Muscle of leg (tissue), 16 donors: ENCODE measurements at places on chromosomes 5 and 9. TPM values are rescaled to one million over a fixed set of nuclear protein-coding genes. Genes with fewer than 3 reads are reported as not detected.
A peak's percentile ranks its signal among the peaks of the same experiment; 100 is the strongest.

GRCh38 chr5:173547579-173547978 lies 68.9 kb downstream of the BOD1 start:
- no peak for DNase-seq

DNA sequence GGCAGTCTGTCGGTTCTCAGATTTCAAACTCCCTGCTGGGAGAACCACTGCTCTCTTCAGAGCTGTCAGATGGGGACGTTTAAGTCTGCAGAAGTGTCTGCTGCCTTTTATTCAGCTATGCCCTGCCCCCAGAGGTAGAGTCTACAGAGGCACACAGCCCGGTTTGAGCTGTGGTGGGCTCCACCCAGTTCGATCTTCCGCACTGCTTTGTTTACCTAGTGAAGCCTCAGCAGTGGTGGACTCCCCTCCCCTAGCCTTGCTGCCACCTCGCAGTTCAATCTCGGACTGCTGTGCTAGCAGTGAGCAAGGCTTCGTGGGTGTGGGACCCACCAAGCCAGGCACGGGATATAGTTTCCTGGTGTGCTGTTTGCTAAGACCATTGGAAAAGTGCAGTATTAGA lies 8.0 kb downstream of the SLC27A6 start:
- no peak for DNase-seq

The FAM151B gene
- 3.8 TPM for polyA plus RNA-seq

GRCh38 chr5:56608217-56608925 lies 207.0 kb upstream of the MAP3K1 start:
- peak; percentile 48 for DNase-seq

- DNase-seq, result peak; percentile 64
Measured at GRCh38 chr5:91052977-91053740, 330.0 kb downstream of the ARRDC3 start.

The CD72 gene
- polyA plus RNA-seq, result 1.2 TPM

DNA sequence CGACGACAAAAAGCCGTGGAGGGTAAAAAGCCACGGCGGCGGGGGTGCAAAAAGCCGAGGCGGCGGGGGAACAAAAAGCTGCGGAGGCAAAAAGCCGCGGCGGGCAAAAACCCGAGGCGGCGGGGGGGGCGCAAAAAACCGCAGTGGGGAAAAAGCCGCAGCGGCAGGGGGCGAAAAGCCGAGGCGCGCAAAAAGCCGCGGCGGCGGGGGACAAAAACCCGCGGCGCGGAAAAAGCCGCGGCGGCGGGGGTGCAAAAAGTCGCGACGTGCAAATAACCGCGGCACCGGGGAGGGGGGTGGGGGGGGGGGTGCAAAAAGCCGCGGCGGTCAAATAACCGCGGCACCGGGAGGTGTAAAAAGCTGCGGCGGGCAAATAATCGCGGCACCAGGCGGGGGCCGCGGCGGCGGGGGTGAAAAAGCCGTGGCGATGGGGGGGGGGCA lies 511.5 kb downstream of the FOXD4L5 start:
- DNase-seq, result peak; percentile 5

GRCh38 chr9:76882686-76883085 lies 23.2 kb downstream of the PRUNE2 start:
- DNase-seq, result no peak

DNA sequence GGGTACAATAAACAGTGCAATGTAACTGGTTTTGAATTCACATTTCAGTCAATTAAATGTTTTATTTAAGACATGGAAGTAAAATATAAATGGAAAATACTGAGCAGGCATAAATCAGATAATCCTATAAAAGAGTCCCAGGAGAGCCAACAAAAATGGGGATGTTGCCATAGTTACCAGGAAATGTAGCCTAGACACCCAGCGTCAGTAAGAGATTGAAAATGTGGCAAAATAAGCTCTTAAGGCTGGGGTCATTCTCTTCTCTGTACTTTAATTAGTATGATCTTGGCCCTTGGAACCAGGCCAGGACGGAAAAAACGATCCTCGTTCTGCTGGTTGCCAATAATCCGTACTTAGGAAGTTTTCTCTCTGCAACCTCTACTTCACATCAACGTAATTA lies 18.9 kb upstream of the RASEF start:
- peak; percentile 52 for DNase-seq
